Prostate gland (tissue), 2 donors: ENCODE measurements at places on chromosomes 2 and 18.

DNA sequence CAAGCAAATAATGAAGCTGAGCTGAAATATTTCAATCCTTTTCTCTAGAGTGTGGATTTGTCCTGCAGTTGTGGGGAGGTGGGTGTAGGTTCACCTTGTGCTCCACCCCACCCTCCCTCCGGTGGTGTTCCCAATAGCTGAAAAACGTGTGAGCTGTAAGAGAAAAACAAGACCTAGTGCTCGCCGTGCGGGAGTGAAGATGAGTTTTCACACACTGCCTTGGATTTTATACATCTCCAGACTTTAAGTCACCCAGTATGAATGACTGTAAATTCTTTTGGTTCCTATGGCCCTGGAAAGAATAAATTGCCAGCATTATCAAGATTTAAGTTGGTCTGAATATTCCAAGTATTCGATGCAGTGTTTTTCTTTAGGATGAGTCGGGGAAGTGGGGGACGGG, 1.9 kb upstream of the SOX11 start:
- no peak for DNase-seq

DNA sequence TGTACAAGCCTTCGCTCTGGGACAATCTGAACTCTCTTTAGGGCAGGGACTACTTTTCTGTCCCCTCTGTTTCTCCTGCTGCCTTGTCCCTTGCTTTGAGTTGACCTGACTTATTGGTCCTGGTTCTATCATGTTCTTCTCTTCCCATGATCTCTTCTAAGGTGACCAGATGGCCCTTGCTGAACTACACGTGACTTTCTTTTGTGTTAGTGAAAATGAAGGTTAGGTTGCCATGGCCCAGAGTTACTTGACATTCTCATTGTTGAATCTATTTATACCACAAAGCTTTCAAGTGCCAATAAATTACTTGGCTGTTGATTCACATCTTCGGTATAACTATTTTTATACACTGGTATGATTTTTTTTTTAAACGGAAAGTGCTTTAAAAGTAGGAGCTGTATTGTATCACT, 24.4 kb downstream of the MRPL33 start:
- no peak for DNase-seq

DNA sequence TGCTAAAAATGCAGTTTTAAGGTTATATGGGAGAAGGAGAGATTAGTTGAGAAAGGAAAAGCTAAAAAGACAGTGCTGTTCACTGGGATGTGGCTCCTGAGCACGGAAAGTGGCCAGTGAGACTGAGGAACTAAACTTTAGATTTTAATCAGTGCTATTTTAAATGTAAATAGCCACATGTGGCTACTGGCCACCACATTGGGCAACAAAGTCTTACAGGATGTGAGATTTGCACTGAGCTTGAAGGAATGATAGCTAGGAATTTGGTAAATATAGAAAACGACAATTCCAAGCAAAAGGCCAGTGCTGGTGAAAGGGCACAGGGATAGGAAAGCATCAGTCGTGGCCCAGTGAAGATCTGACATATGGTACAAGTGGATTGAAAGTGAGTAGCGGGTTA, 14.1 kb upstream of the SP5 start:
- DNase-seq: no peak

DNA sequence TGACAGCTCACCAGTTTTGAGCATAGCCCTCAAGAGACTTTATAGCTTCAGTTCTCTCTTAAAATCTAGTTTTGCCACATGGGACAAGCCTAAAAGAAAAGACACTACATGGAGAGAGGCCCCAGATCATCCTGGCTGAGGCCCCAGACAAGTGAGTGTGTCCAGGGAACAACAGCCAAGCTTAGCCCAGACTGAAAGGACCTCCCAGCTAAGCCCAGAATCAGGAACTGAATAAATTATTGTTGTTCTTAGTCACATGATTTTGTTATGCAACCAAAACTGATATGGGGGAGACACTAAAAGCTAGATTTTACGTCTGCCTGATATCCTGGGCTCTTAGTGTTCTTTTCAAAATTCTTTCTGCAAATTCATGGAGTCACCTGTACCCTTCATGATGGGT, 29.3 kb upstream of the LBH start:
- no peak for DNase-seq

DNA sequence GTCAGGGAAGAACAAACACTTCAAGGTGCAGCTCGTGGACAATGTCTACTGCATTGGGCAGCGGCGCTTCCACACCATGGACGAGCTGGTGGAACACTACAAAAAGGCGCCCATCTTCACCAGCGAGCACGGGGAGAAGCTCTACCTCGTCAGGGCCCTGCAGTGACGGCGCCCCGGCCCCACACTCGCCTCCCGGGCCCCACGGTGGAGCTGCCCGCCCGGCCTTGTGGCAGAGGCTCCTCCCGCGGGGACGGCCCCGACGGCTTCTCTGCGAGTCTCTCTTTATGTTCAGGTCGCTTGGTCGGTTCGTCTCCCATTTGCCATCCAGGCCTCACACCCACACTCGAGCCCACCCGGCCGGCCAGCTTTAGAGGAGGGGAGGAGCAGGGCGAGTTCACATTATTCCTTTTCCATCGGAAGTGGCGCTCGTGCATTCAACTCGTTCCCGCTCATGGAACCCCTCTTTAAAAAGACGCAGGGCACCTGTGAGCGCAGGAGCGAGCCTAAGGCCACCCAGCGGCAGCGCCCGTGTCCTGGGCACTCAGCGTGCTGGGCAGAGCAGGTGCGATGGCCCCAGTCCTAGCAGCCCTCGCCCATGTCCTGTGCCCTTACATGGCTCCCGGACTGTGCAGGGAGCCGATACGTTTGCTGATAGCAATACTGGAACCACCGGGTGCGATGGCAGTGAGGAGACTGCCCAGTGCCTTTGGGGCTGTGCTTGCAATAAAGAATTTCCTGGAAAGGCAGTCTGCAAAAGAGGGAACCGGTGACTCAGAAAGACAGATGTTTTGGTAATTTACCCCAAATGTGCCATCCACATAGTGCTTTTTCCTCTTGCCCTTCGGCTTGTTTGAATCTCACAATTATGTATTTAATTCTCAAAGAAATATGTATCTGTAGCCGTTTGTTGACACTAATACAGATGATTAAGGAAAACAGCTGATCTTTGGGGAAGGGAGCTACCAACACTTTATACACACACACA, 148.6 kb downstream of the NCK2 start:
- no peak for DNase-seq

DNA sequence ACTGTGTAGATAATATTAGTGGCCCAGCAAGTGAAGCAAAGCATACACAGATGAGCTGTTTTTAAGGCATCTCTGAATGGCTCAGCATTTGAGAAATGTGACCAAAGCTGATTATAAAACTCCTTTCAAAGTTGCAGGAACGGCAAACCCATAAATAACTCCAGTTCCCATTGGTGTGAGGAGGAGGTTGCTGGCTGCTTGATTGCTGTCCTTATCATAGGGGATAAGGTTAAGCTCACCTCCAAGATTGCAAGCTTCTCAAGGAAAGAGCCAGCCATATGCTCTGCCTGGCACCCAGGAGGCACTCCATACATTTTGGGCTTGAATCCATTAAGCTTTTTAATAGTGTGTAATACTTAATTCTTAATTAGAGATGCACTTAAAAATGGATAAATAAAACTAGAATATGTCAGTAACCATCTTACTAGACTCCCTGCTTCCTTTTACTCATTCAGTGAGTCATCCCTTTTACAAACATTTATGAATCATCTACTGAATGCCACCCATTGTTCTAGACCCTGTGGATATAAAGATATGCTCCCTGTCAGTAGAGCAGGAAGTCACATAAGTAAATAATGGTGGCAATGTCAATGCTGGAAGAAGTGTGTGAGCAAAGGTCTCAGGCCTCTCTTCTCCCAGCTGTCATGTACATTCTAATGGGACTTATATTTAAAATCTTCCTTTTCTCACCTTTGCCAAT, 99.3 kb downstream of the SPATS2L start:
- peak; percentile 57 for DNase-seq

- no peak for DNase-seq
Observed at GRCh38 chr2:200472853-200473464, 36.9 kb downstream of the KCTD18 start.

GRCh38 chr2:9708683-9709538, 78.1 kb upstream of the YWHAQ start:
- DNase-seq: no peak

- no peak for DNase-seq
Observed at GRCh38 chr2:117684919-117685318, 129.6 kb upstream of the DDX18 start.

GRCh38 chr2:7900593-7900992, 781.3 kb upstream of the ID2 start:
- DNase-seq: no peak

- no peak for DNase-seq
Observed at GRCh38 chr2:205060269-205060668, 515.0 kb downstream of the PARD3B start.

DNA sequence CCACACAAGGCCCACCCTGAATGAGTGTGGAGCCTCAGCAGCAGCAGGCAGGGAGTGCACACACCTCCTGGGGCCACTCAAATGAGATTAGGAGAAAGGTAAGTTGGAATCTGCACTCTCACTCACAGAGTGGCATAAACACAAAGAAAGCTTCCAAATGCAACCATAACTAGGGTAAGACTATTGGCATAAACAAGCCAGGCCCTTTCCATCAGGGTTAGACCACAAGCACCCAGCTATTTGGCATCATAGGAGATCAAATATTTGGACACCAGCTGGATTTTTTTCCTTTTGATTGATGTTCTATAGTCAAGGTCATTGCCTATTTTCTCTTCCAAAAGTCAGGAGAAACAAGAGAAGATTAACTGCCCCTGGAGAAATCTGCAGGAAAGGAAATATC, 471.5 kb downstream of the TXNL1 start:
- DNase-seq: no peak

DNA sequence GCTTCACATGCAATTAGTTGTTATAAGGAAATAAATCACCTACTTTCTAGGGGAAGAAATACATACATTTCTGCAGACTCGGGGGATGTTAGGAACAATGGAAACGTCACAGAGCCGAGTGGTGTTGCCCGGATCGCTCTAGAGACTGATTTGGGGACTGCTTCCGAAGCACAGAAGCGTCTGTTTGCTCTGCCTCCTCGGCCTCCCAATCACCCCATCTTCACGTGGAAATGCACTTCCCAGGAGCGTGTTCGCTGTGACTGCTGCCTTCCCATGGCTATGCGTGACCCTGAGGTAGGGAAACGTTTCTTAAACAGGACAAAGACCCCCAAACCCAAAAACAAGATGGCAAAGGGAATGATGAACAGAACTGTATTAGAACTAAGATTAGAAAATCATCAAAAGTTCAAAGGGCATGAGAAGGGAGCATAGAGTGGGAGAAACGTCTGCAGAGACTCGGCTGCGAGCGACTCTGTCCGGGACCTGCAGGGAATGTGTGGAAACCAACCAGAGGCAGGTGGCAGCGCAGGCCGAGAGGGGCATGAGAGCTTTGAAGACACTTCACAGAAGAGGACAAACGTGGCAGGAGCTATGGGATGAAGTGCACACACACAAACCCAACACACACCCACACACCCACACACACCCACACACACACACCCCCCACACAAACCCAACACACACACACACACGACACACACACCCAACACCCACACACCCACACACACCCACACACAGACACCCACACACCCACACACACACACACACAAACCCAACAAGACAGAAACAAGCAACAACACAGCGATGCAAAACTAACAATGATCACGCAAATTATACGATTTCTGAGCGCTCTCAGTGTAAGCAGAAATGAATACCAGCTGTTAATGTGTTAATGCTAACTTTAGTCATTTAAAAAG, 41.3 kb downstream of the RTP5 start:
- DNase-seq: no peak

DNA sequence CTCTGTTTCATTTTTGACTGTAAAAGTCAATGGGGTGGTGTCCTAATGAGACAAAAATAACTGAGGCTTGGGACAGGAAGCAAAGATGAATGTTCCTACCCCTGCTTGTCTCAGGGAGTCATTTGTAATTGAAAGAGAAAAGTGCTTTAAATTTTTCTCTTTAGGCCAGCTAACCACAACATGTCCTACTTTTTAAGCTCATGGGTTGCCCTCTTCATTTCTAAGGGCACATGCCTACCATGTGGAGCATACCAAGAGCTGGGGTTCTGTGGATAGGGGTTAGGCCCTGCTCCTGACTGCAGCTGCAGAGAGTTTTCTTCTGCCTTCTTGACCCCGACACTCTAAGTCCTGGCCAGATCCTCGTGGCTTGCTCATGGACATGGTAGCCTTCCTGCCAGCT, 96.8 kb upstream of the ARL4C start:
- DNase-seq: no peak

DNA sequence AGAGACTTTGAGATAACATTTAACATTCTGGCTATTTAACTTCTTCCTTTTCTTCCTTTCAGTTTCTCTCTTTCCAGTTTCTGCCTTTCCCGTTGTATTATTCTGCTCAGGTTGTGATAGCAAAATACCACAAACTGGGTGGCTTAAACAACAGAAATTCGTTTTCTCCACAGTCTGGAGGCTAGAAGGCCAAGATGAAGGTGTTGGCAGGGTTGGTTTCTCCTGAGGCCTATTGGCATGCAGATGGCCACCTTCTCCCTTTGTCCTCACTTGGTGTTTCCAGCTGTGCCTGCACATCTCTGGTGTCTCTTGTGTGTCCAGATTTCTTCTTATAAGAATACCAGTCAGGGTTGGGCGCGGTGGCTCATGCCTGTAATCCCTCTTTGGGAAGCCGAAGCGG, 34.0 kb downstream of the PHLPP1 start:
- no peak for DNase-seq

GRCh38 chr18:13658436-13659204, 67.7 kb downstream of the FAM210A start:
- no peak for DNase-seq

GRCh38 chr2:216215658-216216390, 106.7 kb downstream of the XRCC5 start:
- no peak for DNase-seq

DNA sequence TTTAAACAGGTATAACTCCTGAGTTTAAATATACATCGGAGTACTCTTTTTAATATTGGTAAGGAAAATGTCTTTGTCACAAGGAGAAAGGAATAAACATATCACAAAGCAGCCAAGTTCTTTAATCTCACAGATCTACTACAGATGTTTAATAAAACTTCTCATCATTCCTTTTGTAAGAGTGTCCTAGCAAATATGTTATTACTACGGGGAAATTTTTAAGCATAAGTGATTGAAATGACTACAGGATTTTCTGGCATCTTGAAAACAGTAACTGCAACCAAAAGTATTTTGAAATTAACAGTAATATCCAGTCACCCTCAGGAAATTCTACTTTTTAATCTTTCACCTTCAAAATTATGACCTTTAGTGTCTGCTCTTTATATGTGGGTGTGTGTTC, 403.1 kb downstream of the IRS1 start:
- no peak for DNase-seq

DNA sequence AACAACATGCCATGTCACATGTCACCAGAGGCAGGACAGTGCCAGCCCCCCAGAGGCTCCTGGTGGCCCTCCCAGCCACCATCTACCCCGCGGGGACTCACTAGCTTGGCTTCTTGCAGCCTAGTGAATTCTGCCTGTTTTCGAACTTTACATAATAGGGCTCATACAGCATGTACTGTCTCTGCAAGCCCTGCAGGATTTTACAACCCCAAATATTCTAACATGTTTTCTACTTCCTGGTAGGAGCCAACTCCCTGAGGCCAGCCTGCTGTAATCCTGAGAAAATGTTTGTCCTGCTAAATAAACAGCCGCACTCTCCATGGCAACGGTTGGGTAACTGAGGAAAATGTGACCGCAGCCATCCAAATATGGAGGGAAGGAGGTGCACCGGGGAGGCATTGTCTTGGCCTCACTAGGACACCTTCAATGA, 2.7 kb downstream of the PER2 start:
- peak; percentile 94 for DNase-seq

GRCh38 chr2:238274152-238274865, 14.1 kb downstream of the PER2 start:
- DNase-seq: no peak
